ENCODE measurements at places on chromosomes 11 and 22.

DNA sequence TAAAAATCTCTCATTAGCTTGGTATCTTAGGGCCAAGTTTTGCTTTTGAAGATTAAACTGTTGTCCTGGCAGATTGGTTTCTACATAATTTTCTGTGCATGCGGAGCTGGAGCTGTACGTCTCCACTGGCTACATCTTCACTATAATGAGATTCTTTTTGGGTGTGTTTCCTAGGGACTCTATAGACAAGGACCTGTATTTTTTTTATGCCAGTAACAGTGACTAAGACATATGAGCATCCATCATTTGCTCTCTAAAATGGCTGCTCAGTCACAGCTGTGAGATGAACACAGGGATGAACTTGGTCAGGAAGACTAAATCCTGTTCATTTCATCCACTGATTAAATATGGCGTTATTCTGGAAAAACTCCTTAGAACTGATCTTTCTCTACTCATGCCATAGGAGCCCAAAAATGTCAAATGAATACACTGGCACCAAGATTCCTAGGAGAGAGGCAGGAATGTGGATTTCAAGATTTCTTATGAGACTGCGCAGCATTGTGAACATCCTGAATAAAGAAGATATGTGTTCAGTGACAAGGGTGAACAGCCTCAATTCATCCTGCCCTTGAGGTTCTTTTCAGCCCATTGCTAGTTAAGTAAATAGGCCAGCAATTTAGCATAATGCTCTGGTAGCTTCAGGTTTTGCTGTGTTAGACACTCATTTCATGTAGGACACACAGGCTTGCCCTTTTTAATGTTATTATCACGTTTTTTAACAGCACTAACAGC is 168.2 kb downstream of the NCAM1 start:
- no peak for DNase-seq

DNA sequence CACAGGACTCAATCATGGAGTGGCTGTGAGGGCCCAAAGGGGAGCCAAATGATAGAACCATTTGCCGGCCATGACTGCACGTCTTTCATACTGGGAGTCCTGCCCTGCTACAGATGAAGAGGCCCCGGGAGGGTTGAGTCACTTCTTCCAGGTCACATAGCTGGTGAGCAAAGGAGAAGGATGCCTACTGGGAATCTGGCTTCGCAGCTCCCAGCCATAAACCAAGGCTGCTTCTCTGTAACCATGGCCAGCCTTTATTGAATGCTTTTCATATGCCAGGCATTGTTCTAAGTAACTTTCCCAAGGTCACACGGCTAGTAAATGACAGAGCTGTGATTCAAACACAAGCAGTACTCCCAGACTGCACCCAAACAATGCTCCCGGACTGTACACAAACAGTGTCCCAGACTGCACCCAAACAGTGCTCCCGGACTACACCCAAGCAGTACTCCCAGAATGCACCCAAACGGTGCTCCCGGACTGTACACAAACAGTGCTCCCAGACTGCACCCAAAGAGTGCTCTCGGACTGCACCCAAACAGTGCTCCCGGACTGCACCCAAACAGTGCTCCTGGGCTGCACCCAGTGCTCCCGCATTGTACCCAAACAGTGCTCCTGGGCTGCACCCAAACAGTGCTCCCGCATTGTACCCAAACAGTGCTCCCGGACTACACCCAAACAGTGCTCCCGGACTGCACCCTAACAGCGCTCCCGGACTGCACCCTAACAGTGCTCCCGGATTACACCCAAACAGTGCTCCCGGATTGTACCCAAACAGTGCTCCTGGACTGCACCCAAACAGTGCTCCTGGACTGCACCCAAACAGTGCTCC is 89.8 kb downstream of the FBXO7 start:
- DNase-seq, result no peak

GRCh38 chr11:72613977-72614376 is 60.2 kb downstream of the PDE2A start:
- no peak for DNase-seq

DNA sequence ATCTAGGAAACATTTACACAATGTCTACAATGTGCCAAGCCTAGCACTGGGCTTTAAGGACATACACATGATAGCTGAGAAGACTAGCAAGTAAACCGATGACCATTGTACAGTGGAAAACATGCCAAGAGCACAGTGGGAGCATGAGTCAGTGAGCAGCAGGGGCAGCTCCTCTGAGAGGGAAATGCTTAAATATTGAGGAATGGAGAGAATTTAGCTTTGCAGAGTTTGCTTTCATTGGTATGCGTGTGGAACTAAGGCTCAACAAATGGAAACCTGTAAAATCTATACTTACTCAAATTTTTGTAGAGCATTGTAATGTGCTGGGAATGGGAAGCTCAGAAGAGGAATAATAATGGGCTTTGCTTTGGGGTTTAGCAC is 282.3 kb downstream of the ST3GAL4 start:
- DNase-seq, result no peak

Measured in NCI-H1105 treated with DMSO at 0.1 percent for 48 hours (cell line).